ENCODE measurements at places on chromosomes 1 and 21.

- H3K27me3 ChIP-seq: no peaks in the 10 kb centered on the region
- H3K27ac ChIP-seq: no peak overlapping the region
- H3K4me1 ChIP-seq: peaks cover 17% of the 10 kb centered on the region
- H3K4me3 ChIP-seq: no peak overlapping the region
- DNase-seq: no peak
Observed at GRCh38 chr1:43870306-43870705, 63.3 kb upstream of the ARTN start.

DNA sequence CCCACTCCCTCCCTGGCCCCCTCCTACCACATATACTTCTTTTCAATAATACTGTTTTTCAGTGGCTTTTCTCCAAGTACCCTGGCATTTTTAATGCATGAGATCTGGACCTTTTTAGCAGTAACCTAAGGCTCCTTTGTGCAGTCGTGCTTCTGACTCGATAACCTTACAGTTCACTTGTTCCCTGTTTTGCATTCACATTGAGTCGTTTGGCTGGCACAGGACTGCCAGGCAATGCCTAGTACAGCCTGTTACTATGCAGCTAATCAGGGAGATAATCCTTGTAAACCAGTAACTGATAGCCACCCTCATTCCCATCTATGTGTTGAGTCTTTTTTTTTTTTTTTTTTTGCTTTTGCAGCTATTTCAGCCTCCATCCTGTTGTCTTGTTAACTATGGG is 3.7 kb downstream of the ATP1B1 start:
- peaks cover 12% of the 10 kb centered on the region for H3K27me3 ChIP-seq
- no peak overlapping the region for H3K27ac ChIP-seq
- peaks cover 12% of the 10 kb centered on the region for H3K36me3 ChIP-seq
- H3K4me1 ChIP-seq: peaks cover 37% of the 10 kb centered on the region
- no peak overlapping the region for H3K4me3 ChIP-seq

- H3K27me3 ChIP-seq: peaks cover 62% of the 10 kb centered on the region
- peak overlapping the region; percentile 9 for H3K4me3 ChIP-seq
- peaks cover 39% of the 10 kb centered on the region for H3K4me1 ChIP-seq
- no peak for DNase-seq
- H3K27ac ChIP-seq: no peak overlapping the region
Observed at GRCh38 chr1:58574816-58575215, 2.2 kb downstream of the TACSTD2 start.

DNA sequence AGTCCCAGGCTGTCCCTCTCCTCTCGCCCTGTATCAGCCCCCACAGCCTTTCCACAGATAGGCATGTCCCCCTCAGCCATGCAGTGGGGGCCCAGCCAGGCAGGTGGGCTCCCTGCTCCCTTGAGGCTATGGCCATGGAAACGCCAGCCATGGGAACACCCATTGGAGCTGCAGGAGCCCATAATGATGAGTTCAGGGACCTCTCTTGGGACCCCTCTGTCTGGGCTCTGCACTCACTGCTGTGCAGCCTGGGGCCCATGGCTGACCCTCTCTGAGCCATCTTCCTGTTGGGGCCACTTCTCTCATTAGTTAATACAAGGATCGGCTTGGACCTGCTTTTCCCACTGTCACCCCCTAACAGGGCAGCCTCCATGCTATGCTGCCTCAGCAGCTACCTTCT is 33.2 kb downstream of the WNT3A start:
- H3K4me3 ChIP-seq: no peak overlapping the region
- H3K4me1 ChIP-seq: peaks cover 1% of the 10 kb centered on the region
- DNase-seq: no peak
- H3K27ac ChIP-seq: no peak overlapping the region
- no peaks in the 10 kb centered on the region for H3K36me3 ChIP-seq

GRCh38 chr1:181405584-181405983 is 77.7 kb upstream of the CACNA1E start:
- DNase-seq: no peak
- no peaks in the 10 kb centered on the region for H3K27me3 ChIP-seq
- H3K4me3 ChIP-seq: no peak overlapping the region
- no peaks in the 10 kb centered on the region for H3K36me3 ChIP-seq
- H3K27ac ChIP-seq: no peak overlapping the region
- H3K4me1 ChIP-seq: peaks cover 8% of the 10 kb centered on the region

- no peak overlapping the region for H3K4me3 ChIP-seq
- H3K27ac ChIP-seq: peak overlapping the region; percentile 73
- DNase-seq: no peak
Observed at GRCh38 chr21:42837421-42838211, 41.7 kb downstream of the WDR4 start.

DNA sequence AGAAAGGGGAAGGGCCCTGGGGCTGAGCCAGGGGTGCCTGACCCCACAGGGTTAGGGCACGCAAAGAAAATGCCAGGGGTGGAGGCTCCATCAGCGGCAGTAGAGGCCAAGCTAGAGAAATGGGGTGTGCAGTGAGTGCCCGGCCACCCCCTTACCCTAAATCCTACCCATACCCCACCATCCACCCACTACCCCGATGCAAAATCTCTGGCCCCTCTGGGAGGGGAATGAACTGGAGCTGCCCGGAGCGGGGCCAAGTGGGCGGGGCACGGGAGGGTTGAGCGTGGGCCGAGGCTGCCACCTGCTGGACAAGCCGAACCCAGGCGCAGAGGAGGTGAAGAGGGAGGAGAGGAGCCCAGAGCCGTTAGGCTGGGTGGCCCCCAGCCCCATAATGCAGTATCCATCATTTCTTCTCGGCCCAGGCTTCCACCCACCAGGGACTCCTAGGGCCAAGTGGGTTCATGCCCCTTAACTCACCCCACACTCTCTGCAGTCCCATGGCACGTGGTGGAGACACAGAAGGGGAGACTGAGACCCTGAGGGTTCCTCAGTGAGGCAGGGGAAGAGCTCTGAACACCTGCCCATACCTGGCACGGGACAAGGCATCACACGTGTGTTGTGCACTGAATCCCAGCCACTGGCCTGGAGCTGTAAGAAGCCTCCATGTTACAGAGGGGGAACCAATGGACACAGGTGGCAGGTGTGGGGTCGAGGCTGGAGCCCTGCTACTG is 1.4 kb upstream of the C1QC start:
- peaks cover 15% of the 10 kb centered on the region for H3K27me3 ChIP-seq
- peak; percentile 79 for DNase-seq
- no peaks in the 10 kb centered on the region for H3K36me3 ChIP-seq
- H3K4me3 ChIP-seq: no peak overlapping the region

DNA sequence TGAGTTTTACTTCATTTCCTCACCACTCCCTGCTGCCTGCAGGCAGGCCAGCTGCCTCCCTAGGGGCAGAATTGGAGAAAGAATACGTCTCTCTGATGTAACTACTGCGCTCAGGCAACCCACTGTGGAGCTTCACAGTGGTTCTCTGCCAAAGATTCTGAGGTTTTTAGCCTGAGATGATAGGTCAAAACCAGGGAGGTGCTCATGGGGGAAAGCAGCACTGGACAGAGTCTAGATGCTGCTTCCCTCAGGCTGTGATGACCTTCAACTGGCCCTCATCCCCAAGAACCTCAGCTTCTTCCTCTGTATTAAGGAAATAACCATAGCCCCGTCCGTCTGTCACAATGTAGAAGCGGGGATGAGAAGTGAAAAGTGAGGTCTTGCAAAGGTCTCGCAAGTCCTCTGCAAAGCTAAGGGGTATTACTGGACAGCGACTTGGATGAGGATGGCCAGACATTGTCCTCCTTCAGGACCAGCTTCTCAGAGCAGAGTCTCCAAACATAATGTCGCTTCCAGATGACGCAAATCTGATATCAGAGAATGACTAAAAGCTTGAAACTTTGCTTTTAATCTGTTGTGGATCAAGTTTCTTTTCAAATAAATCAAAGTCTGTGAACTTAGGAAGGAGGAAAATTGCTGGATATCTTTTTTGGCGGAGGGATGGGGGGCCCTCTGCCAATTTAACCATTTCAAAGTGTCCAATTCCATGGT is 65.9 kb upstream of the ATP5PO start:
- peaks cover 71% of the 10 kb centered on the region for H3K4me1 ChIP-seq
- peaks cover 2% of the 10 kb centered on the region for H3K27me3 ChIP-seq
- peaks cover 7% of the 10 kb centered on the region for H3K36me3 ChIP-seq
- no peak overlapping the region for H3K27ac ChIP-seq

DNA sequence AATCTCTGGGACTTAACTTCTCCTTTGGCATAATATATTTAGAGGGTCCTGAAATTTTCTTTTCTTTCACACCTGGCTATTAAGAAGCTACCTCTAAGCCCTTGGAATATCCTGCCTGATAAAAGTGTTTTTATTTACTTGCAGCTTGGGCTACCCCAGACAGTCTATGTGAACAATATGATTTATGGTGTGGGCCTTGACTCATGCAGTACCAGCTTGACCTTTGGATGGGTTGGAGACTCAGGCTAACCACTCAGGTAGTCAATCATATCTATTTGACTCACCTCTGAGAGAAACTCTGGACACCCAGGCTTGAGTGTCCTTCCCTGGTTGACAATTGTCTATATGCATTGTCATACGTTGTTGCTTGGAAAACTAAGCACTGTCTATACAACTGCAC is 13.4 kb upstream of the PGBD2 start:
- H3K36me3 ChIP-seq: no peaks in the 10 kb centered on the region
- H3K4me3 ChIP-seq: no peak overlapping the region

DNA sequence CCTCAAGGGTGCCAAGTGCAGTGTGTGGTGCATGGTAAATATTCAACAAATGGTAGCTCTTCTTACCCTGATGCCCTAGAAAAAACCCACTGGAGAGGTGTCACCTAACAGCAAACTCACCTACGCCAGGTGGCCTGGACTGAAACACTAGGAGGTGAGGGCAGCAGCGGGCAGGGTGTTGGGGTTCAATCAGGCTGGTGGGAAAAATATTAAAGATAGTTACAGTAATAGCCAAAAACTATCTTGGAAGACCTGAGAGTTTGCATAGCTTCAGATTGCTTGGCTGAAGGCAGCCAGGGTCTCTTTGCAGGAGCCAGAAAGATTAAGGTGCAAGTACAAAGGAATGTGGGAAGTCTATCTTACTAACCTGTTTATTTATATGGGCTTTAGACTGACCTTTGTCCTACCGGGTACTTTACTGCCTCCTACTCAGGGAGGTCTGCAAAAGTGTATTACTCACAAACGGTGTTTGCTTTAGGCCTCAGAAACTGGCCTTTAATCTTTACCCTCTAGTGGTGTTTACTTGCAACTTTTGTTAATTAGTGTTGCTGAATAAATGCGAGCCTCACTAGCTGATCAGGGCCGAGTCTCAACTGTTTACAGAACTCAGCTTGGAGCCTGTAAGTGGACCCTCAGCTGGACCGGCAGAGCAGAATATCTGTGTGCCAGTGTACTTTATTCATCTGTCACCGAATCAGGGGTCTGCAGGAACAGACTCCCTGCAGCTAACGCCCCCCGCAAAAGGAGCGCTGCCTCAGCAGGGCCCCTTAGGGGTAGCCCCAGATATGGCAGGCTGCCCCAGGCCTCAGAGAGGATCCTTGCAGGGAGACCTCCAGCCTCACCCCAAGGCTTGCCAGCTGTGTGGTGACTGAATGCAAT is 63.9 kb downstream of the SYF2 start:
- no peak for DNase-seq
- H3K4me1 ChIP-seq: no peaks in the 10 kb centered on the region
- no peaks in the 10 kb centered on the region for H3K36me3 ChIP-seq
- H3K27me3 ChIP-seq: peaks cover 2% of the 10 kb centered on the region

DNA sequence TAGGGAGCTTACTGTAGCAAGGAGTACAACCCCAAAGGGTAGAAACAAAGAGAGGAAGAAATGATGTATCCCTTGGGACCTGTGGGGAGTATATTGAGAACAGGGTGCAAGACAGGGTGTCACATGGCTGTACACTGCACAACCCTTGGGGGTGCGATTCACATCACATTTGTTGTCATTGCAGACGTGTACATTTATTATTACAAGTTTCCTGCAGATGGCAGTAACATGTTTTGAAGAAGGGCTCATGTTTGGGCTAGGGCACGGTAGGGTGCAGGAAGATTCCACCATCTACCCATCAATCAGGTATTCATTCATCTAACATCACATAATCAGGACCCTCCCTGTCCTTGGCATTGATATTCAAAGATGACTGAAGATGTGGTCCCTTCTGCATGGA is 62.5 kb downstream of the NDUFS5 start:
- no peak overlapping the region for H3K27ac ChIP-seq
- H3K27me3 ChIP-seq: peaks cover 5% of the 10 kb centered on the region
- H3K4me1 ChIP-seq: peaks cover 2% of the 10 kb centered on the region
- H3K4me3 ChIP-seq: no peak overlapping the region
- no peak for DNase-seq

- peaks cover 25% of the 10 kb centered on the region for H3K27me3 ChIP-seq
- peaks cover 47% of the 10 kb centered on the region for H3K4me1 ChIP-seq
- H3K4me3 ChIP-seq: peak overlapping the region; percentile 79
- peak; percentile 40 for DNase-seq
- H3K36me3 ChIP-seq: peaks cover 8% of the 10 kb centered on the region
Observed at GRCh38 chr21:31558189-31558961, 101.1 kb upstream of the SOD1 start.
